ENCODE measurements at places on chromosomes 7 and 10.

- no peak for DNase-seq
These were observed 4.4 kb upstream of the FZD9 start for GRCh38 chr7:73429215-73429614.

GRCh38 chr7:24891311-24891735 lies 88.7 kb downstream of the OSBPL3 start:
- no peak for DNase-seq

DNA sequence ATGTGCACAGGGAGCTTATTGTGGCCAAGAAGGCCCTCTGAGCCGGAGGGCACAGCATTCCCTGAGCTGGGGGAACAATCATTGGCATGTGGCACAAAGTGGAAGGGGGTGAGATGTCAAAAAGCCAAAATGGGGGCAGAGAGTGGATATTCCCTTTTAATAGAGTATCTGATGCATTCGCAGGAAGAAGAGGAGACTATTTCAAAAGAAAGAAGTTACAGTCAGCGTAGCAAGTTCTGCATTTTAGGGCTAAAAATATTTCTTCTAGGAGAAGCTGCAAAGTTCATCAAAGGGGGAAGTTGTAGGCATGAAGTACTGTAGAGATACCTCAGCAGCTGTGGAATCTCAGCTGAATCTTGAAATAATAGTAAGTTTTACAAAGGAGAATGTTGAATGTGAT lies 136.0 kb upstream of the WDR11 start:
- DNase-seq, result no peak

DNA sequence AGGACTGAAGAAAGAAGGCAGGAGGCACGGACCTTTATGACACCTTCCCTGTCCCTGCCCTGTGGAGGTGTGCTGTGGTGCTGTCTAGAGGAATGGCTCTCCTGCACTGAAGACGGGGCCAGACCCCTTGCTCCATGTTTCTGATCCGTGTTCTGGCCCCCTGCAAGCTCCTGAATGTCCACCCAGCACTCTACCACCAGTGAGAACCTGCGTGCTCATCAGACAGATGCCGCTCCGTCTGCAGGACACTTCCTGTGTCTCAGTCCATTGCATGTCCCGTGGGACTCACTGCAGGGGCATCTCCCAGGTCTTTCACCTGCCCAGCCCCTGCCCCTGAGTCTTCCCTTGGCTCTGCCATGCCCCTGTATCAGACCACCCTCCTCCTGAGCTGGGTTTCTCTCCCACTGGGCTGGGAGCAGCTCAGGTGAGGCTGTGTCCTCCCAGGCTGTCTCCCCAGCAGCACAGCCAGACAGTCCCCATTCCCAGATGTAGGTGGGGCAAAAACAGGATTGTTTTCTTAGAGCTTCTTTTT lies 278.3 kb upstream of the ZNF32 start:
- DNase-seq, result no peak

- no peak for DNase-seq
These were observed 36.9 kb downstream of the GDI2 start for GRCh38 chr10:5776136-5776880.

DNA sequence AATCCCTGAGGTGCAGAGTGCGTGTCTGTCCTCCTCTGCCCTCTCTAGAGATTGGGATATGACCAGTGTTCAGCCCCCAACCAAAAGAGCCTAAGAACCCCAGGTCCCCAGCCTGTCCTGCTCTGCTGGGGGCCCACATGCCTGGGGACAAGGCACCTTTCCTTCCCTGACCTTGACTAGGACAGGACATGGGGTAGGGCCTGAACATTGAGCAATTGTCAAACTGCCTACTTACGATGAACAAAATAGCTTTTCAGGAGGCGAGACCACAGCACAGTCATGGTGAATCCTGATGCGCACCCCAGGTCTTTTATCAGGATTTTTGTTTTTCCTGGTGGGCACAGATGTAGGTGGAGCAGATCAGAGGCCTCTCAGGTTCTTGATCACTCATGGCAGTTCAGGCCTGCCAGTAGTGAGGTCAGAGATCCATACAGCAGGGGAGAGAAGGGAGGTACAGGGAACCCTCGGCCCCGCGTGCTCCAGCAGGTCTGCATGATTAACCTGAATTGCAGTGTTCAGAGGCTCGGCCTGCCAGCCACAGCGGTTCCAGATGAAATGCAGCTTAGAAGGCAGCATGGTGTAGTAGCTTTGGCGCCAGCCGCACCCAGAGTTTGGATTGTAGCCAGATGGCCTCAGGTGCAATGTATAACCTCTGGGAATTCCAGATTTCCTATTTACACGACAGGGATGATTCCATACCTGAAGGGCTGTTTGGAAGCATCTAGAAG lies 191.3 kb downstream of the CUX1 start:
- no peak for DNase-seq

GRCh38 chr7:76340617-76341131 lies 18.1 kb downstream of the YWHAG start:
- DNase-seq, result no peak

- DNase-seq, result no peak
These were observed 176.1 kb upstream of the KLF6 start for GRCh38 chr10:3961082-3961481.

GRCh38 chr7:110801502-110801901 lies 289.4 kb upstream of the LRRN3 start:
- no peak for DNase-seq

GRCh38 chr10:18737841-18738240 lies 78.6 kb downstream of the ARL5B start:
- DNase-seq, result no peak

GRCh38 chr10:23351926-23352519 lies 7.4 kb upstream of the C10orf67 start:
- no peak for DNase-seq

DNA sequence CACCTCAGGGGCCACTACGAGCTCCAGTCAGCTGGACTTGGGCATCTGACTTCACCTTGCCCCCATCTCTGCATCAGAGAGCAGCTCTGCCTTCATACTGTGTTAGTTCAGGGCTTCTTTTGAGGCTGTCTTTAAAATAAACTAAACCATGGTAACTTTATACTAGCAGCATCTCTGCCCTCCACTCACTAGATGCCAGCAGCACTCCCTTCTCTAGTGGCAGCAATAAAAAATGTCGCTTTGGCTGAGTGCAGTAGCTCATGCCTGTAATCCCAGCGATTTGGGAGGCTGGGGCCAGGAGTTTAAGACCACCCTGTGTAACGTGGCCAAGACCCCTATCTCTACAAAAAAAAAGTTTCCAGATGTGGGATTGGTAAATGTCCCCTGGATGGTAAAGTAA lies 584.4 kb downstream of the INHBA start:
- no peak for DNase-seq

DNA sequence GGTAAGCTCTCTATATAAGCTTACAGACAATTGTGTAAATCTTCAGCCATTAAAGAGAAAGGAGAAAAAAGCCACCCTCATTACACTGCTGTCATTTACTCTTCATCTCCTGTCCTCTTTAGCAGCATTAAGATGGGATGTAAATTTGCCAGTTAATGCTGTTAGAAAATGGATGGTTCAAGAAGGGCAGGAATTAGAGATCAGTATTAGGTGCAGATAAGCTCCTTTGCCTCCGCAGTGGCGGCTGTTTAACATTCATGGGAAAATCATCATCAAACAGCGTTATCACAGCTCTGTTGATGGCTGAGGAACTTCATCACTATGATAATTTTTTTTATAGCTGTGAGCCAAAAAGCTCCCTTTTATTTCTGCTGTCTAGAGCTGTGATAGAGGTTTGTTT lies 61.8 kb upstream of the FAM204A start:
- DNase-seq, result no peak

DNA sequence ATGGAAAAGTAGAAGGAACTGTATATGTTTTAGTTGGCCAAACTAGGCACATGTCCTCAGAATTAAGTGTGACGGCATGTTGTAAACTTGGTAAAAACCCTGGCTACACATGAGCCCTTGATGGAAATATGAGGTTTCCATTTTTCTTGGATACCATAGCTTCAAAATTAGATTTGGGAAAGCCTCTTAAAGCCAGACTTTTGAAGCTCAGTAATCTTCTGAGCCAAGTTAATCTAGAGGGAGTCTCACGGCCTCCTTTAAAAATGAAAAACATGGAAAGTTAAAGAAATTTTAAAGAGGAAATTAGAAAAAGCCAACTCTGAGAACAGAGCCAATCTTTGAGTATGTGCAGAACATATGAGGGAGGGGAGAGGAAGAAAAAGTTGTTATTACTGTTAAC lies 376.0 kb downstream of the CTNNA3 start:
- no peak for DNase-seq

GRCh38 chr10:95306318-95306650 lies 15.5 kb upstream of the PDLIM1 start:
- DNase-seq, result no peak

DNA sequence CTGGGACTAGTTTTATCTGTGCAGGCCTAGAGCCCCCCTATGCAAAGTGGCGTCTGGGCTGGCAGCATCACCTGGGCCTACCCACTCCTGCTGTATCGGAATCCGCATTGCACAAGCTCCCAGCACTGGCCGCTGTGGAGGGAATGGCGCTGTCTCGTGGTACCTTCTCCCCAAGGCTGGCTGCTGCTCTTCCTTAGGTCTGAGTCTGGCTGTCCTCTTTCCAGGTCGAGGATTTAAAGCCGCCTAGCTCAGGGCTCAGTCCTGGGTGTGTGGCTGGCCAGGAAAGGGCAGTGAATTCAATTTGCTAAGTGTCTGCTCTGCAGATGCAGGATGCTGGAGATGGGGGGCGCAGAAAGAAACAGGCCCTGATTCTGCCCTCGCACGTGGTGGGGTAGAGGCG lies 44.7 kb downstream of the MGMT start:
- DNase-seq, result no peak

DNA sequence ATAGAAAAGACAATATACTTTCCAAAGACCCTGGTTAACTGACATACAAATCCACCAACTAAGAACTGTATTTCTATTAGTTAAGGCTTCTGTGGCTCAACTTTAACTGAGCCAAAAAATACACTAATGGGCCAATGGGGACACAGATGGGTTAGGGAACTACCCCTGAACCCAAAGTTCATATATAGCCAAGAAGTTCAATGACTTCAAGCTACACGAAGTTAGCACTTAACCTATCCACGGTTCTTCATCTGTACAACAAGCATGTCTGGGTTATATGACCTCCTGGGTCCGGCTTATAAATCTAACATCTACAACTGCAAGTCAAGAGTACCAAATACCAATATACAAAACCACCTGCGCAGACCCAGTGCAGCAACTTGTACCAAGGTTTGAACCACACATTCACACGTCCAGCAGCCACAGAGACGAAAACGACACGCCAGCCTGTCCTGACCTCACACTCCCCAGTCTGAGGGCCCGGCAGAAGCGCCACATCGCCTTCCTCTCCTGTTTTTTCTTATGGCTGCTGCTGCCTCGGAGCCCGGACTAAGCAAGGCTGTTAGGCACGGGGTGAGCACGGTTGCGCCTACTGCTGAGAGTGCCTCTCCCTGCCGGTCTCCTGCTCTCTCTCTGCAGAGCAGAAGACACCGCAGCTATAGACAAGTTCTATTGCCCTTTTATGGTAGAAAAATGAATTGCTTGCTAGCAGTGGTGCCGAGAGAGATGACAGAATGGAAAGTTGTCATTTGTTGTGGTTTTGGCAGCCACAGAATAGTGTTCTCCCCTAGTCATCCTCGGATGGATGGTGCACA lies 86.3 kb downstream of the RNF216 start:
- peak; percentile 42 for DNase-seq
